Activated CD4-positive, alpha-beta T cell treated with anti-CD3 and anti-CD28 coated beads for 36 hours (primary cell): ENCODE measurements at places on chromosomes 6 and 20. TPM values are rescaled to one million over a fixed set of nuclear protein-coding genes. Genes with fewer than 3 reads are reported as not detected.

GRCh38 chr6:144286503-144287393 is 1.6 kb downstream of the UTRN start:
- peak; percentile 21 for DNase-seq

DNA sequence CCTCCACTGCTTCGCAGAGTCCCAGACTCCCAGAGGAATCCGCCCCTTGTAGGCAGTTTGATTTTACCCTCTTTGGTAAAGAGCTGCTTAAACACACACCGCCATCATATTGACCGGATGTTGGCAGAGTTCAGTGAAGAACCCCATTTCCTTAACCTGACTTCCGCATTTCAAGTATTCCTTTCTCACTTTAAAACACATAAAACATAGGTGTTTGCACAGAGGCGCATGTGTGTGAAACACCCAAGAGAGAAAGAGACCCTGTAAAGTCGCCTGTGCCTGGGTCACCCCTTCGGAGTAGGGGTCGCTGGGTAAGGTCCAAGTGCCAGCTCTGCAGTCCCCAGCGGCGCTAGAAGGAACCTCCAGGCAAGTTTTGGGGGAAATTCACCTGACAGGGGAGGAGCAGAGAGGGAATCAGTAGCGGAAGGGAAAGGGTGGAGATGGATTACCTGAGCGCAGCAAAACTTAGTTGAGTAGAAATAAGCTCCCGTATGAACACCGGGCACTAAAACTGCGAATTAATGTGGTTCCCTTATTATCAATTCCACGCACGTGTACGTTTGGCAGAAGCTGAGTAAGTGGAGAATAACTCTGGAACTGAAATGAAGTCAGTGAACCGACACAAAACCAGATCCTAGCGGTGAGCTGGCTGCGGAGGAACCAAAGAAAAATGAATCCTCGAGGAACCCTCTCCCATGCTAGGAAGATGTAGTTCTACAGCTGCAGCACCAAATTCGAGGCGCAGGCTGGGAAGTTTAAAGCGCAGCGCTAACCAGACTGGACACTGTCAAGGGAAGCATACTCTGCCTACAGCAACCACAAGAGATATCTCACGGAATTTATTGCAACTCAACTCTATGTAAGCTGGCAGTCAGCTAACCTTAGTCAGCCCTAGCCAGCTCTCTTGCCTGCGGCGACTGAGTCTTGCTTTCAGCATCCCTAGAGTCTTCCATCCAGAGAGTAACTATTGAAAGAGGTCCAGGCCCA is 3.5 kb upstream of the HTR1B start:
- no peak for DNase-seq

- peak; percentile 16 for DNase-seq
Observed at GRCh38 chr6:5036269-5036668, 32.4 kb upstream of the RPP40 start.

OLIG3 gene
- not detected for total RNA-seq

DNA sequence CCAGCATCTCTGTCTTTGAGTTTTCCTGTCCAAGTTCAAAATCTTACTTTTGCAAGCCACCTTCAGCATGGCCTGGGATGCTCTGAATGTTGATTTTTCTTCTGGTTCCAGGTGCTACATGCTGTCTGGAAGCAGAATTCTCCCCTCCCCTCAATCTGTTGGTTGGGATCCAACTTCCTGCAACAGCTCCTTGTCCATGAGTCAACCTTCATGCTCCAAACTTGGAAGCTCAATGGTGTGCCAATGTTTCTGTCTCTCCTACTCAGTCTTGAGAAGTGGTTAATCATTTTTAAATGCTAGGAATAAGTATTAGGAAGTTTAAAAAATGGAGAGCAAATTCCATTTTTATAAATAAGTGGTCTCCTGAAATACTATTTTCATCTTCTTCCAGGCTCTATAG is 33.2 kb upstream of the PLEKHG1 start:
- DNase-seq: no peak

GRCh38 chr20:62350098-62350628 is 16.9 kb downstream of the LAMA5 start:
- no peak for DNase-seq

ARFRP1 gene
- total RNA-seq: 36.4 TPM

ERMARD gene
- total RNA-seq: 19.2 TPM

PTCRA gene
- total RNA-seq: not detected
